H1 (cell line): ENCODE measurements at places on chromosomes 7 and 10.
A peak's percentile ranks its signal among the peaks of the same experiment; 100 is the strongest.

GRCh38 chr7:1988533-1988930 is 244.2 kb downstream of the MAD1L1 start:
- H3K4me3 ChIP-seq = no peak overlapping the region
- no peak overlapping the region for H3K27ac ChIP-seq
- H3K27me3 ChIP-seq = no peaks in the 10 kb centered on the region
- no peaks in the 10 kb centered on the region for H3K36me3 ChIP-seq

GRCh38 chr7:153457746-153458145 is 594.5 kb upstream of the DPP6 start:
- H3K4me1 ChIP-seq = no peaks in the 10 kb centered on the region
- H3K27me3 ChIP-seq = no peaks in the 10 kb centered on the region
- H3K36me3 ChIP-seq = no peaks in the 10 kb centered on the region

DNA sequence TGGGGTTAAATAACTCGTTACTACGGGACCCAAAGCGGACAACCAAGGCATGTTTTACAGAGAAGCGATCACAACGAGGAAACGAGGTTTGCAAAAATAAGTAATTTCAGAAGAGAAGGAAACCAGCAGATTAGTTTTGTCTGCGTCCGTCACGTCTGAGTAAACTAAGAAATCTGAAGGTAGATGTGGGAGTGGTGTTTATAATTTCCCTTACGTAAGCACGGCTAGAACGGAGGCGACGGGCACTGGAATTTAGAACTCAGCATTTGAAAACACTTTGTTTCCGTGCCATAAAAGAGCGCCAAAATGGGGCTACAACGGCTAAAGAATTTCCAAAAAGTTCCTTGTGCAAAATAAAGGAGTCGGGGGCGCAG is 718 bp upstream of the UMAD1 start:
- H3K27me3 ChIP-seq = no peaks in the 10 kb centered on the region
- no peak for DNase-seq
- H3K27ac ChIP-seq = peak overlapping the region; percentile 91
- H3K4me3 ChIP-seq = peak overlapping the region; percentile 96

- no peak overlapping the region for H3K4me3 ChIP-seq
- H3K27me3 ChIP-seq = no peaks in the 10 kb centered on the region; the same call in 1 of the 2 replicates
- H3K27ac ChIP-seq = no peak overlapping the region
- DNase-seq = no peak
- H3K4me1 ChIP-seq = peaks cover 4% of the 10 kb centered on the region
- no peaks in the 10 kb centered on the region for H3K36me3 ChIP-seq
These were observed 57.6 kb downstream of the GOLGA7B start for GRCh38 chr10:97907211-97907610.

DNA sequence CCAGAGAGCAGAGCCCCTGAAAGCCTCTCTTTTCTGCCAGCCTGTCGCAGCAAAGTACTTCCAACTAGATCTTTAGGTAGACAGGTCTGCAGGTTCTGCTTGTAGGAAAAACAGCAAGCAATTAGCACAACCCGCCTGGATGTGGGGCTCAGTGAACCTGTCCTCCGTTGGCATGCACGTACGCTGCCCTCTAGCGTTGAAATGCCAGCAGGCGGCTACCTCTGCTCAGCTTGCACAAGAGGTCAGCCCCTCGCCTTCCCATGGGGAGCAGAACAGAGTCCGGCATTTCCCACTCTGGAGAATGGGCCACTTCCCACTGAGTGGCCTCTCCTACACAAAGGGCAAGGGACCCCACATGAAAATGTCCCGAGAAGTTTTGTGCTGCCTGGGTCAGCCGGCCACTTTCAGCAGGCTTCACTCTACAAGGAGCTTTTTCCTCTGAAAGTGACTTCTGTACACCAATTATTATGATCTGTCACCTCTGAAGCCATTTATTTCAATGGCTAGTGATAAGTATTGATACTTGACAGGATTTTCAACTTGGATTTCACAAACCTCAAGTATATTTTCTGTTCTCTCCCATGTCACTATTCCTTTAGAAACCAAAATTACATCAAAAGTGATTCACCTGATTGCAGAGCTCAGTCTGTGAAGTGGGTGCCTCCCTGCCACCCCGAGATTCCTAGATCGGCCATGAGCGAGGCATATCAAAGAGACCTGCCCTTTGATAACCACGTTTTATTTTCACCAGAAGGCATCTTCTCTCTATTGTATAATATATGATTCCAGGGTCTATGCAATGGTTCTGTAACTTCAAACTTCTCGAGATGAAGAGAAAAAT is 56.7 kb downstream of the JCAD start:
- H3K4me3 ChIP-seq = no peak overlapping the region
- DNase-seq = peak; percentile 83
- no peaks in the 10 kb centered on the region for H3K36me3 ChIP-seq
- H3K4me1 ChIP-seq = no peaks in the 10 kb centered on the region

DNA sequence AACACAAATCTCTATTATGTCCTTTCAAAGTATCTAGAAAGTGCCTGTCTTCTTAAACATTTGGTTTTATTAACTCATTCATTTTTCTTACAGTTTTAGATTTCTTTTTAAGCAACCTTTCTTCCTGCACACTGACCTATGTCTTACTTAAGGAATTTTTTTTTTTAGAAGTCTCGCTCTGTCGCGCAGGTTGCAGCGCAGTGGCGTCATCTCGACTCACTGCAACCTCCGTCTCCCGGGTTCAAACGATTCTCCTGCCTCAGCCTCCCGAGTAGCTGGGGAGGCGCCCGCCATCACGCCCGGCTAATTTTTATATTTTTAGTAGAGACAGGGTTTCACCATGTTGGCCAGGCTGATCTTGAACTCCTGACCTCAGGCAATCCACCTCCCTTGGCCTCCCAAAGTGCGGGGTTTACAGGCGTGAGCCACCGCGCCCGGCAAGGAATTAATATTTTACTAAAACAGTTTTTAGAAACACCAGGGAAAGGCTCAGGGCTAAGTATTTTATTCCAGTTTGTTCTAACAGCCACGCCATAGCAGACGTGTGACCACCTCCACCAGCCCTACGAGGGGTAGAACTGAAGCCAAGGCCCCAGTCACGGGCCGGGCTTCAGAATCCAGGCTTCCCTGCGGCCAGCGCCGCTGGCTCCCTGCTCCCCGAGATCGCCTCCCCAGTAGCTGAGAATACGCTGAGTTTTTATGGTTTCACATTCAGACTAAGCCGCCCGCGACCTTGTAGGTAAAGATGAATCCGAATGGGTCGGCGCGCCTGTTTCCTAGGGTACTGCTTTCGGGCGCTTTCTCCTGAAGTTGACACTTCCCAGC is 941 bp upstream of the LUC7L2 start:
- H3K27ac ChIP-seq = peak overlapping the region; percentile 90
- H3K36me3 ChIP-seq = no peaks in the 10 kb centered on the region
- peaks cover 5% of the 10 kb centered on the region for H3K4me1 ChIP-seq
- H3K27me3 ChIP-seq = no peaks in the 10 kb centered on the region
